ENCODE measurements at places on chromosomes 3 and 15. TPM values are rescaled to one million over a fixed set of nuclear protein-coding genes. Genes with fewer than 3 reads are reported as not detected.

The FAM219B gene
- 24.3 TPM for total RNA-seq

The ZKSCAN7 gene
- not detected for total RNA-seq

The CADM2 gene
- not detected for total RNA-seq

The TGM5 gene
- total RNA-seq, result not detected

The SHF gene
- total RNA-seq, result 2.2 TPM

The PIK3CA gene
- 13.4 TPM for total RNA-seq

The PDE12 gene
- total RNA-seq, result 25.3 TPM

The LACTB gene
- 11.2 TPM for total RNA-seq

The PLAAT1 gene
- not detected for total RNA-seq

The TMEM207 gene
- not detected for total RNA-seq

The STAC gene
- total RNA-seq, result 6.7 TPM

The ACTRT3 gene
- total RNA-seq, result 4.1 TPM

The FAM162A gene
- total RNA-seq, result 86.4 TPM

The SCG3 gene
- not detected for total RNA-seq

The KIF23 gene
- total RNA-seq, result 87.0 TPM

The RTP3 gene
- total RNA-seq, result not detected

The AVEN gene
- 10.5 TPM for total RNA-seq

The HIGD2B gene
- total RNA-seq, result not detected

The HERC2 gene
- 69.3 TPM for total RNA-seq

The ERICH6 gene
- not detected for total RNA-seq

The COL8A1 gene
- 3.8 TPM for total RNA-seq

The SNX22 gene
- total RNA-seq, result not detected

The ALDH1L1 gene
- total RNA-seq, result not detected

The SPSB4 gene
- not detected for total RNA-seq

The THUMPD3 gene
- total RNA-seq, result 65.5 TPM

The VEPH1 gene
- 11.5 TPM for total RNA-seq

The VPS13C gene
- 11.3 TPM for total RNA-seq

The LRRC15 gene
- total RNA-seq, result 0.36 TPM

The PP2D1 gene
- total RNA-seq, result not detected

The DRD3 gene
- total RNA-seq, result not detected
